Thoracic aorta (tissue), 2 donors: ENCODE measurements at places on chromosomes 3 and 15.

DNA sequence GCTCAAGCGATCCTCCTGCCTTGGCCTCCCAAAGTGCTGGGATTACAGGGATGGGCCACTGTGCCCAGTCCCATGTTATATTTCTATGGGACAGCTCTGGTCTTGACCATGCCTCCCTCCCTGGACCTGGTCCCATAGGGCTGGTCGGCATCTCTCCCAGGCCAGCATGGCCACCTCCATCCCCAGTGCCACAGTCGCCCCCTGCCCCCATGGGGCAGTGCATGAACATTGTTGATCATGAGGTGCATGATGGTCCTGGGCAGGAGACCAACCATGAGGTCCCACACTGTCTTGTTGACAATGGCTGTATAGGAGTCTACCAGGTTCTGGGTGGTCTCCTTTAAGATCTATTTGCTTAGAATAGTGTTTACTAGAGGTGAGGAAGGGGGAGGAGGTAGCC is 6.5 kb downstream of the RPS17 start:
- H3K27me3 ChIP-seq: no peaks in the 10 kb centered on the region
- H3K4me3 ChIP-seq: no peak overlapping the region
- H3K4me1 ChIP-seq: no peaks in the 10 kb centered on the region
- no peak overlapping the region for H3K27ac ChIP-seq

- H3K4me3 ChIP-seq: peak overlapping the region; percentile 24
- no peak for DNase-seq
- H3K27ac ChIP-seq: peak overlapping the region; percentile 59
- H3K4me1 ChIP-seq: peaks cover 27% of the 10 kb centered on the region
- no peaks in the 10 kb centered on the region for H3K27me3 ChIP-seq
Measured at GRCh38 chr3:107209302-107209990, 167.8 kb upstream of the CCDC54 start.

GRCh38 chr15:82111918-82112317 is 66.1 kb upstream of the MEX3B start:
- DNase-seq: no peak
- no peaks in the 10 kb centered on the region for H3K27me3 ChIP-seq
- no peaks in the 10 kb centered on the region for H3K4me1 ChIP-seq

- no peak overlapping the region for H3K4me3 ChIP-seq
- DNase-seq: no peak
- H3K27ac ChIP-seq: no peak overlapping the region
- H3K27me3 ChIP-seq: no peaks in the 10 kb centered on the region
- H3K36me3 ChIP-seq: no peaks in the 10 kb centered on the region
- H3K4me1 ChIP-seq: peaks cover 9% of the 10 kb centered on the region
Measured at GRCh38 chr3:127608362-127608718, 10.1 kb downstream of the MCM2 start.

DNA sequence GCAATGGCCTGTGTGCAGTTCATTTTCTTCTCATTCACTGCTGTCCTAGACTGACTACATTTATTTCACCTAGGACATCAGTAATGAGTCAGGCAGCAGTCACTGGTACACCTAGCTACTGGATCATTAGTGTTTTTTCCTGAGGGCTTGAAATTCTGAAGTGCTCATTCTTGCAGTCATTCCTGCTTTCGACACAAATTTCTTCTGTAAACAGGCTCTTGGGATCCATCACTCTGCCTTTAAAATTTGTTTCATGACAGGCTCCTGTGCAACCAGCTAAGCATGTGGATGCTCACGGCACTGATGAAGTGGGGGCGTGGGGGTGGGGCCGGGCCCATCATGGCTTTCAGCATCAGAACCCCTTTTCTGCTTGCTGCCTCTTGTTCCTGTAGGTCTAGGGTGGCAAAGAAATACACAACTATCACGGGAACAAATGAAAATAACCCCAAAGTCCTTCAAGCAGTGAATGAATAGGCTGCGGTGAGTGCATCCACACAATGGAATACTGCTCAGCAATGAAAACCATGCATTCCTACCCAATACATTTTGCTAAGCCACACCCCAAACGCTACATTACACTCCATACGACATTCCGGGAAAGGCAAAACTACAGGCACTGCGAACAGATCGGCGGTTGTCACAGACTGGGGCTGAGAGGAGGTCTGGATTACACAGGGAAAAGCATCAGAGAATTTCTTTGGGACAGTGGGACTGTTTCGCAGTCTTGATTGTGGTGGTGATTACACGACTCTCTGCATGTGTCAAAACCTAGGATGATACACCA is 9.3 kb upstream of the MELTF start:
- H3K4me3 ChIP-seq: no peak overlapping the region
- no peak overlapping the region for H3K27ac ChIP-seq
- no peaks in the 10 kb centered on the region for H3K27me3 ChIP-seq
- no peaks in the 10 kb centered on the region for H3K36me3 ChIP-seq
- H3K4me1 ChIP-seq: no peaks in the 10 kb centered on the region

DNA sequence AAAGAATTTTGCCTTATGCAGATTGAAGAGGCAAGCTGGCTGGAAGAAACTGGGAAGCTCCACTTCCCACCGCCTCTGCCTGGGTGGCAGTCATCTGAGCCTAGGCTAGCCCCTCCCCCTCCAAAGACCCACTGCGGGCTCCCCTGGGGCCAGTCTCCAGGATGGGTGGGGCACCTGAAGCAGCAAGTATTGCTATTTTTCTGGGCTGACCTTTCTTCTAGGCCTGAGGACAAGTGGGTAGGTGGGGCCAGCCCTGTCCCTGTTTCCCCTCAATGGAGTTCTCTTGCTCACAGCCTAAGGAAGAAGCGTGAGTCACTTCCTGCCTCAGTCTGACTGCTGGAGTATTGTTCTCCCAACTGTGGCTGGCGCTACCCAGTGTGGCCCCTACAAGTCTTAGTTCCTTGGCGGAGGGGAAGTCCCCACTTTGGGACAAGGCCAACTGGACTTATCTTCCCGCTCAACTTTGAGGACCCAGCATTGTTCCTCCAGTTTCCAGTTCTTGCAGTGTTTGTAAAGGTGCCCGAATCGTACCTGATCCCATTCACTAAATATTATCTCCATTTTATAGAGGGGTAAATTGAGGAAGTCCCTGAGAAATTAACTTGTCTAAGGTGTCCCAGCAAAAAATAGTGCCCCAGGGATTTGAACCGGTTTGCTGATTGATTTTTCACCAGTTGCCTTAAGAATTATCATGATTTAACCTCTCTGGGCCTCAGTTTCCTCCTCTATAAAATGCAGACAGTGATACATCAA is 1.4 kb downstream of the FURIN start:
- peaks cover 33% of the 10 kb centered on the region for H3K4me1 ChIP-seq
- H3K4me3 ChIP-seq: peak overlapping the region; percentile 97
- peak overlapping the region; percentile 94 for H3K27ac ChIP-seq
- DNase-seq: peak; percentile 60
- H3K27me3 ChIP-seq: no peaks in the 10 kb centered on the region

DNA sequence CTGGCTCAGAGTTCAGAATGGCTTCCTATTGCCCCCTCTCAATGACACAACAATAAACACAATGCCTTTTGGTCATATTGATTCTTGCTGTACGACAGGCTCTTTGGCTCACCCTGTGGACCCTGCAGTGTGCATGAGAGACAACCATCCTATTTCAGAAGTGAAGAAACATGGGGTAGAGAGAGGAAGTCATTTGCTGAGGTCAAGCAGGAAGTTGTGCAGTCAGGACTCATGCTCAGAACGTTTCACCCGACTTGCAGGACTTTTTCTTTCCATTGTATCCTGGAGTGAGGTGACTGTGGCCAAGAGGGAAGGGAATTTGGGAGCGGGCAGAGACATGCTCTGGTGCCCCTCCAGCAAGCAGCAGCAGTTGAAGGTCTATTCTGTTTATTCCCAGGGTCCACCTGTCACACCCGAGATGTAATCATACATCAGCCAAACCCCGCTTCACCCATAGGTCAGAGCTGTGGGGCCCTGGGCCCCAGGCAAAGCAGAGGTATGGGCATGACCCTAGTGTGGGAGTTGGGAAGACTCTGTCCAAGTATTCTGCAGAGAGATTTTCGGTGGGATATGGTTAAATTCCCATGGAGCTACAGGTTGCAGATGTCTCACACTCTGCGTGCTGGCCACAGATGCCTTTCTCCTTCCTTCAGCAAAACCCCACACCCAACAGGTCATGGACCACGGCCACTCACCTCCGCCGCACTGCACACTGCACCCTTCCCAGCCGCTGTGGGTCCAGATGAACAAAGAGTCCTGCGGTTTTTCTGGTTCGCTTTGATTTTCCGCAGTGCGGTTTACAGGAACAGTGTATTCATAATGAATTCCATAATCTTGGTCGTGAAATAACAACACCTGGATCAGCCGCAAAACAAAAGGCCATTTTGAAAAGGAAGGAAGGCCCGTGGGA is 290.6 kb downstream of the ADAMTS17 start:
- DNase-seq: no peak
- no peak overlapping the region for H3K27ac ChIP-seq
- H3K27me3 ChIP-seq: no peaks in the 10 kb centered on the region
- H3K4me3 ChIP-seq: no peak overlapping the region
- H3K4me1 ChIP-seq: peaks cover 12% of the 10 kb centered on the region
- no peaks in the 10 kb centered on the region for H3K36me3 ChIP-seq

DNA sequence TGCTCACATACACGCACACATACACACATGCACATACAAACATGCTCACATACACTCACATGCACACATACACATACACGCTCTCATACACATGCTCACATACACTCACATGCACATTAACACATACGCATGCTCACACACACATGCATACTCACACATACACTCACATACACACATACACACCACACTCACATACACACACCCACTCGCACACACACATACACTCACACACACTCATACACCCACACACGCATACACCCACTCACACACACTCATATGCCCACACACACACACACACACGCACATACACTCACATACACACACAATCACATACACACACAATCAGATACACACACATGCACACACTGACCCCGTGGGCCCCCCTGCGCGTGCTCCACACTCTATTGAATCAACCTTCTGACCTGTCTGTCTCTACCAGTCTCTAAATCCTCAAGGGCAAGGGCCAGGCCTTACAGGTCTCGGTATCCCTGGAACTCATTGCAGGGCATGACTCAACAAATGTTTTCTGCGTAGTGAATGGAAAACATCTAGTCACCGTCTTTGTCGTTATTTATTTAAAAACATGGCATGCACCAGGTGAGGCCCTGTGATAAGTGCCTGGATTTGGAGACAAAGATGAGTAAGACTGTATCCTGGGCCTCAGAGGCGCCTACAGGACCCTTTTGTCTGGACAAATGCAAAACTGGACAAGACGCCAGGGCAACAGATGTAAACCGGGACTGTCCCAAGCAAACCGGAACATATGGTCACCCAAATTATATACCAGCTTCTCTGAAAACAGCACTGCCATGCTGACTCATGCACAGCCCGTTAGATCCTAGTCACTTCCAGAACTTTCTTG is 41.8 kb downstream of the GRK7 start:
- no peak for DNase-seq
- no peak overlapping the region for H3K27ac ChIP-seq
- no peaks in the 10 kb centered on the region for H3K4me1 ChIP-seq
- no peaks in the 10 kb centered on the region for H3K36me3 ChIP-seq
- no peak overlapping the region for H3K4me3 ChIP-seq
- no peaks in the 10 kb centered on the region for H3K27me3 ChIP-seq

DNA sequence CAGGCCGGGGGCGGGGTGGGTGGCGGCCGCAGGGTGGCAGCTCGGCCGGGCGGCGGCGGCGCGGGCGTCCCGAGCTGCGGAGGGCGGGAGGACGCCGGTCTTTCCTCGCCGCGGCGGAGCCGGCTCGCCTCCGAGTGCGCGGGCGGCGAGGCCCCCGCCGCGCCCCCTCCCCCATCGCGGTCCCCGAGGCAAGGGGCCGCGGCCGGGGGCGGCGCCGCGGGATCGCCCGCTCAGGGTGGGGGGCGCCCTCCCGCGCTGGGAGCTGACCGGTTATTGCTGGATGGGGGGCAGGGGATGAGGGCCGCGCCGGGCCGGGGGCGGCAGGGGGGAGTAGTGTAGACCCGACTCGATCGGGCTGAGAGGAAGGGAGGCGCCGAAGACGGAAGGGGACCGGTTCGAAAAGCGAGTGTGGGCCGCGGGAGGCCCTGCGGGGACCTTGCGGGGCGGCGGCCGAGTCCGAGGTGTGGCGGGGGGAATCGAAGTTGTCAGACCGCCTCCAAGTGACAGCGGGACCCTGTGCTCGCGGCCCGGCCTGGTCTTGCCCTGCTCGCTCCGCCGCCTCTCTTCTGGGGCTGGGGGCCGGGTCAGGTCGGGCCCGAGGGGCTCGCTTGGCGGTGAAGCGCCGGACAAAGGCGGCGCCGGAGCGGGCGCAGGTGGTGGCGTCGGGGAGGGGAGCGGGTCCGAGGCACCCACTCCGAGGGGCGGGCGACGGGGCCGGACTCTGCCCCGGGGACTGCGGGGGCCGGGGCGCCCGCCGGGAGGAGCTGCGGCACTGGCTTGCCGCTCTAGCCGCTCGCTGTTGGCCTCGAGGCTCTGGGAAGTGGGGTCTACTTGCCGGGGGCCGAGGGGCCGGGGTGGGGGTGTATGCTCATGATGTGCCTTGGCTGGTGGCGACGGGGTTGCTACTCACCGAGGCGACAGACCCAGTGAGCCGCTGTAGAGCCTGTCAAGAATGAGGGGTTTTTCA is 1.1 kb downstream of the BAHD1 start:
- H3K4me3 ChIP-seq: peak overlapping the region; percentile 91
- no peak for DNase-seq
- H3K4me1 ChIP-seq: peaks cover 17% of the 10 kb centered on the region

GRCh38 chr15:66508293-66508883 is 3.3 kb downstream of the ZWILCH start:
- H3K4me1 ChIP-seq: peaks cover 8% of the 10 kb centered on the region
- H3K36me3 ChIP-seq: no peaks in the 10 kb centered on the region
- no peak for DNase-seq
- no peak overlapping the region for H3K4me3 ChIP-seq
- H3K27me3 ChIP-seq: no peaks in the 10 kb centered on the region

DNA sequence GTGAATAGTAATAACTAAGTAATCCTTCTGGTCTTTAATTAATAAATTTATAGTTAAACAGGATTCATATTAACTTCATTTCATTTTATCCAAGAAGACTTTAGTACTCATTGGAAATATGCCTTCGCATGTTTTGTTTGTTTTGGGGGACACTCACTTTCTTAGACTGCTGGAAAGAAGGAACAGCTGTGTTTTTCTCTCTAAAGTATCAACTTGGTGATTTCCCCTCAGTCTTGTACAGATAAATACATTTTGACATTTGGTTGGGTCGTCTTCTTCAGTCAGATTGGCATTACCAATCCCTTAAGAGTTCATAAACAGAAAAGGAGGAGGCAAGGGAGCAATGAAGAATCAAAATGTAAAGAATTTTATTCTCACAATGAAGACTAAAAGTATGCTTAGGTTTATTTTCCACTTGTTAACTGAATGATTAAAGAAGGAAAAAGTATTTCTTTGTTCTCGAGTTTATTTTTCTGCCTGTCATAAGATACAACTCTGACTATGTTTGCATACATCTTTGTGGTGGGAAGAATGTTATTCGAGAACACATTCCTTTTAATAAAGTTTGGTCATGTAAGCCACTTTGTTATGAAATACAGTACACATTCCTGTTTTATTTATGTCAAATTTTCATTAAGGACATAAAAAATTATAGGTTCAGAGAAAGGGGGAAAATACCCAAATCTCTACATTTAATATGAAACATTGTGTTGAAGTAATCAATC is 140.2 kb downstream of the GMNC start:
- H3K27me3 ChIP-seq: no peaks in the 10 kb centered on the region
- H3K4me1 ChIP-seq: no peaks in the 10 kb centered on the region
- no peak overlapping the region for H3K27ac ChIP-seq
- no peak overlapping the region for H3K4me3 ChIP-seq
- no peaks in the 10 kb centered on the region for H3K36me3 ChIP-seq
